ENCODE measurements at places on chromosomes 4 and X.

DNA sequence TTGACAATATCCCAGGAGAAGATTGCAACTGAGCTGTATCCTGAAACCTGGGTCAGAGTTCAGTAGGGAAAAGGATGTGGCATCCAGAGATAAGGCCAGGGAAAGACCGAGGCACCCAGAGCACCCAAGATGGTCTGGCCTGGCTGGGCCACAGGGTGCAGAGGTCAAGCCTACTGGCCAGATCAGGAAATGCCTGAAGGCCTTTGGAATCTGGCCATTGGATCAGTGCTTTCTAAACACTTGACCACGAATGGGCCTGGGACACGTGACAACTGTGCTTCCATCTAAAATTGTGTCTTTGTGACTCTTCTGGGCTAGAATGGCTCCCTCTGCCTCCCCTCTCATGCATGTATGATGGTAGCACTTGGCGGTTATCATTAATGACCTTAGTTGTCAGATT, 316.9 kb downstream of the EVC2 start:
- no peak for DNase-seq

- no peak for DNase-seq
Measured at GRCh38 chr4:37858872-37859271, 32.0 kb upstream of the TBC1D1 start.

GRCh38 chr4:82852751-82853285, 38.1 kb downstream of the SEC31A start:
- no peak for DNase-seq

DNA sequence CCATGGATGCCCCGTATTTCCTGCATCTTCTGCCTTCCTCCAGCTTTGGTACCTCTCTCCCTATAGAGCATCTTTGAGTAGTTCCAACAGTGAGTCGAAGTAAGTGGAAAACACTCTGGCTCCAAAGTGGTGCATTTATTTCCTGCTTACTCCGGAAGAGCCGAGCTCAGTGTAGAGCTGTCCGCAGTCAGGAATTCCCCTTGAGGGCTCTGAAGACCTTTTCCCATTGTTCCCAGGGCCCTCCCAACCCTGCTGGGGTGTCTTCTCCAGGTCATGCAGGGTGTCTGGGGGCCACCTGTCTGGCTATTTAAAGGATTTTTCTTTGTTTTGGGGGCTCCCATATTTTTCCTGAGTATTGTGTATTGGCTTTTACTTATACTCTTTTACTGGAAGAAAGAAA, 118.6 kb upstream of the MXRA5 start:
- no peak for DNase-seq

DNA sequence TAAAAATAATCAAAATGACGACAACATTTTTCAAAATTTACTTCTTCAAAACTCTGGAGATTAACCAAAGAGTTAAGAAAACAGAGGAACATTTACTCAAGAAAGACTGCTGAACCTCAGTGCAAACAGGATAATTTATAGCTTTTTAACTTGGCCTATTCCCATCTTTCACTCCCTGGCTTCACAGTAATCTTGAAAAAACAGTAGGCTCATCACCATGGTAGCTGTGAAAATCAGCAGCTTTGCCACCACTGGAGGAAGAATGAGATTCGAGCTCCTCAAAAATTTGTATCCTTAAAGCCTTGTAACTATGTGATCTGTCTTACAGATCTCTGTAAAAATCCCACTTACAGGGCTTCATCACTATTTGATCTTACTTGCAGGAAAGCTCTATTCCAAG, 447.7 kb upstream of the CTSO start:
- no peak for DNase-seq
